ENCODE measurements at places on chromosomes 1 and 21.

- peak; percentile 64 for DNase-seq
These were observed 8.2 kb upstream of the SMCP start for GRCh38 chr1:152869808-152870419.

- DNase-seq = peak; percentile 79
These were observed 4.1 kb downstream of the AXDND1 start for GRCh38 chr1:179369751-179370341.

DNA sequence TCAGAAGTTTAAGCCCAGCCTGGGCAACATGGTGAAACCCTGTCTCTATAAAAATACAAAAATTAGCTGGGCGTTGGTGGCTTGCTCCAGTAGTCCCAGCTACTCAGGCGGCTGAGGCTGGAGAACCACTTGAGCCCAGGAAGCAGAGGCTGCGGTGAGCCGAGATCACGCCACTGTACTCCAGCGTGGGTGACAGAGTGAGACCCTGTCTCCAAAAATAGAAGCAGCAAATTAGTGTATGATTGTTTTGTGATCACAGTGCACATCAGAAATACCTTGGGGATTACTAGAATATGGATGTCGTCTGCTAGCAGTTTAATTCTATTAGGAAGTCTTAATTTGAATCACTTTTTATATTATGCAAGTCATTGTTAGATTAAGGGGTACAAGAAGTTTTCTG lies 59.0 kb downstream of the ZBTB17 start:
- no peak for DNase-seq

DNA sequence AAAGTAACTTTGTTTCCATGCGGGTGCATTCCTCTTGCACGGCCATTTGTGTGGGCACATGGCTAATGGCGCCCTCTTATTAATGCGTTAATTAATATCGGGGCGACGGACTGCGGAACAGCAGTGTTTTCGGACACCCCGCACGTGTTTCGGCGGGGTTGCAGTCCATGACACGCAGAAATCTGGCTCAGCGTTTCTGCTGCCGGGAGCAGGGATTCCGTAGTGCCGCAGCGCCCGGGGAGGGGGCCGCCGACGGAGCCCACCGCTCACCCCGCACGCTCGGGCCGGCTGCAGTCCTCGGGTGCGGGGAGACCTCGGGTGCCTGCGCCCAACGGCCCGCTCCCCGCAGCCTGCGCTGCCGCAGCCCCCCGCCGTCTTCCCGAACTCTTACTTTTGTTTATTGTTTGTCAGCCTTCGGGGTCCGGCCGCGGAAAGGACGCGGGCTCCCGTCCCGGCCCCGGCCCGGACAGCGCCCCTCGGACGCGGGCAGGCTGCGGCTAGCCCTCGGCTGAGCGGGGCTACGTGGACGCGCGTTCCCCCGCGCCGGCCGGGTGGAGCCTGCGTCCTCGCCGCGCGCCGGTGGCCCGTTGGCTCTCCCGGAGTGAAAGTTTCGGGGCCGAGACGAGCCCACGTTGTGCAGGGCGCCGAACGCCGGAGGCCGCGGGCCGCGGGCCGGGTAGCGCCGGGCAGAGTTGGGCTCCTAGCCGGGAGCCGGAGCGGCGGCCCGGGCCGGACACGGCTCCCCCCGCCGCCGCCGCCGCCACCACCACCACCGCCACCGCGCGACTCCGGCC lies 849 bp downstream of the NFIA start:
- DNase-seq = peak; percentile 65

DNA sequence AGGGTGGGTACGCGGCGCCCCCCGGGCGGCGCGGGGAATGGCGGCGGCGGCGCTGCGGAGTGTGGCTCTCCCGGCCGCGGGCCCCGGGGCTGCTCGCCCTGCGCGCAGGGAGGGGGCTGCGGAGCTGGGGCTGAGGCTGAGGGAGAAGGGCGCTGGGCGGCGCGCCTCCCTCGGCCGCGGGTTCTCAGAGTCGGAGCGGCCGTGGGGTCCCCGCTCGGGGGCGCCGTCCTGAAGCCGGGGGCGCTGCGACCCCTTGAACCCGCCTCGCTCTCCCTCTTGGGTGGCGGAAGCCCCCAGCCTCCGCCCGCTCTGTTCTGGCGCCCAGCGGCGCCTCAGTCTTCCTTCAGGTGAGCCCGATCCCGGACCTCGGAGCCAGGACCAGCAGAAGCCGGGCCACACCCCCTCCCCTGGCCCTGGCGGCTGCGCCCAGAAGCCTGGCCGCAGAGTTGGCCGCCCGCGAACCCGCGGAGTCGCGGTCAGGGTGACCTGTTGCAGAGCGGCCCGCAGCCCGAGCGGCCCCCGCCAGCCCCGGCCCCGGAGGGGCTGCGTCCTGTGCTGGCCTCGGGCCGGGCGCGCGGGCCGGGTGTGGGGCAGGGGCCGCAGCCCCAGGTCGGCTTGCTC lies 532 bp downstream of the RALGPS2 start:
- peak; percentile 64 for DNase-seq

- peak; percentile 69 for DNase-seq
These were observed at the start of gene FCRL5 for GRCh38 chr1:157551694-157552693. FCRL5 (minus strand) TSS chr1:157552515; CDS start chr1:157552362, 153 bp downstream.

- no peak for DNase-seq
These were observed 8.0 kb upstream of the ELAPOR1 start for GRCh38 chr1:109105881-109106280.

DNA sequence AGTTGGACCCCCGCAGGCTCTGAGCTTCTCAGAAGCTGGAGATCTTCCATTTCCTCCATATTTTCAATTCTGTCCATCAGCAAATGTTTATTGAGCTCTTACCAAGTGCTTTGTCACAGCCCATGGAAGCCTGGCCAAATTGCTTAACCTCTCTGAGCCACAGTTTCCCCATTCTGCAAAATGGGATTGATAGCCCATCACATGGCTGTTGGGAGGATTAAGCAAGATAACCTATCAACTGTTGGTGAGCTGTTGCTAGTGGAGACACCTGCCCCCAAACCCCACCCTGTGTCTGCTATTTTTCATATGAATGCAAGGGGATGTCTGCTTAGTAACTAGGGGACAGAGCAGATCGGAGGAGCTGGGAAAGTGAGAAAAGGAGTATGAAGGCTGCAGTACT lies 38.3 kb downstream of the CD34 start:
- no peak for DNase-seq

DNA sequence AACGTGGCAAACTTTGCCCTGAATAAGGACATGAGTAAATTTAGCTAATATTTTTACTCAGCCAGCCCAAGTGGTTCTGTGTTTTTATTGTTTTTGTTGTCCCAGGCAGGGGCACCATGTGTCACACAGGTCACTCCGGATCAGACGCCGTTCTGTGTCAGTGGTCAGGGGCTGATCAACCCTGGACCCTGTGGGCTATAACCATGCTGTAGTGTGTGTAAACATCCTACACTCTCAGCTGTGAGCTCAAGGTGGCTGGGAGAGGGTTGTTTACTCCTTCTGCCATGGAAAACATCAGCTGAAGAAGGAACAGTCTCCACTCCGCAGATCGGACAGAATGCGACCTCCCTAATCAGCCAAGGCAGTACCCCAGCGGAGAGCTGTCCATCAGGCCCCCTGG lies 26.5 kb upstream of the KCNQ4 start:
- no peak for DNase-seq

DNA sequence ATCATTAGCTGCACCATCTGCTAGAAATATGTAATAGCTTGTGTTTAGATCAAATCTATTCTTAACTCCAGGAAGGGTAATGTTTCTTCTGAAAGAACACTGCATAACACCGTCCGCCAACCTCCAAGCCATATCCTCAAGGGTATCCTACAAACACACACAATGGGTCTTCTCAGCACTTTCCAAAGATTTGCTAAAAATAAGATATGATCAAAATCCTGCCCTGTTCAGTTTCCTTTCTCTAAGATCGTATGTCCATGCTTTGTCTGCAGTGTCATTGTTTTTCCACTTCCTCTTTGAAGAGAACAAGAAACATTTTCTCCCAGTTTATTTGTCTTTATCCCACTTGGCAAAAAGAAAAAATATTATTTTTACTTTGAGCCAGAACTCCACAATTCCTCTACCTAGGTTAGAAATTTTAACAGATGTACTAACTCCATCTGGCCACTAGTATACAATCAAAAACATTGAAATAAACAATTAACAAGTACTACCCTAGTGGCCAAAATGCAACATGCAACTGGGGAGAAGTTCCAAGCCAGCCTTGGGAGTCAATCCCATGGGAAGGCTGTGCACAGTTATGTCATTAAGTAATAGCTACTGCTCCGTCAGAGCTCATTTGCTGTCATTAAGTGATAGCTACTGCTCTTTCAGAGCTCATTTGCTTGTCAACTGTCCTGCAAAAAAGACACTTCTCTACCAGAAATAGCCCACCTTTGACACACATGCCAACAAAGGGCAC lies 37.8 kb downstream of the FRRS1 start:
- DNase-seq = no peak

DNA sequence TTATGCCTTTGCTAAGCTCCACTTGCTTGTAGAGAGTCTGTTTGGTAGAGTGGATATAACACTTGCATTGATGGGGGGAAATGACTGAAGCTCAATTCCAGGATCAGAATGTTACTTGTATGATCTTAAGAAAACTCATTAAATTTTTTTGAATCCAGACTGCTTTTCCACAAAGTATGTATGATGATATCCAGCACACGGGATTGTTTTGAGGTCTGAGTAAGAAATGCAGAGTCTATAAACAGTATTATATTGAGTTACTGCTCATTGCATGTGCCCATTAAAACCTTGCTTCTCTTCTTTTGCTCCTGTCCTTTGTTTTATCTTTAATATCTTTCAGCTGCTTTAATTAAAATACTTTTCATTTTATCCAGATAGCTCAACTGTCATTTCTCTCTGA lies 570.4 kb upstream of the ZRANB2 start:
- DNase-seq = no peak

DNA sequence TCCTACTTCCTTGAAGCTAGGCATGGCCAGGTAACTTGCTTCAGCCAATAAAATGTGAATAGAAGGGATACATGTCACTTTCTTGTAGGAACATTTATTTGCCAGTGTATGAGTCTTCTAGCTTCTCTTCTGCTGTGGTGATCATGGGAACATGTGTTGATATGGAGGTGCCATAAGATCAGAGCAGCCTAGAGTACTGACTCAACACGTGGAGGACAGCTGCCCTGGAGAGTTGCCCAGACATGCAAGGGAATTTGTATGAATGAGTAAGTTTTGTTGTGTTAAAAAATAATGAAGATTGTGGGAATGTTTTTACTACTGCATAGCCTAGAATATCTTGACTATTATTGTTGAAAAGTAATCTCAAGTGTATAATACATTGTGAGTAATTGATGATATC lies 502.3 kb downstream of the NUF2 start:
- DNase-seq = no peak

Measured in B cell (primary cell).